ENCODE measurements at places on chromosomes 2 and 18. TPM values are rescaled to one million over a fixed set of nuclear protein-coding genes. Genes with fewer than 3 reads are reported as not detected.

DNA sequence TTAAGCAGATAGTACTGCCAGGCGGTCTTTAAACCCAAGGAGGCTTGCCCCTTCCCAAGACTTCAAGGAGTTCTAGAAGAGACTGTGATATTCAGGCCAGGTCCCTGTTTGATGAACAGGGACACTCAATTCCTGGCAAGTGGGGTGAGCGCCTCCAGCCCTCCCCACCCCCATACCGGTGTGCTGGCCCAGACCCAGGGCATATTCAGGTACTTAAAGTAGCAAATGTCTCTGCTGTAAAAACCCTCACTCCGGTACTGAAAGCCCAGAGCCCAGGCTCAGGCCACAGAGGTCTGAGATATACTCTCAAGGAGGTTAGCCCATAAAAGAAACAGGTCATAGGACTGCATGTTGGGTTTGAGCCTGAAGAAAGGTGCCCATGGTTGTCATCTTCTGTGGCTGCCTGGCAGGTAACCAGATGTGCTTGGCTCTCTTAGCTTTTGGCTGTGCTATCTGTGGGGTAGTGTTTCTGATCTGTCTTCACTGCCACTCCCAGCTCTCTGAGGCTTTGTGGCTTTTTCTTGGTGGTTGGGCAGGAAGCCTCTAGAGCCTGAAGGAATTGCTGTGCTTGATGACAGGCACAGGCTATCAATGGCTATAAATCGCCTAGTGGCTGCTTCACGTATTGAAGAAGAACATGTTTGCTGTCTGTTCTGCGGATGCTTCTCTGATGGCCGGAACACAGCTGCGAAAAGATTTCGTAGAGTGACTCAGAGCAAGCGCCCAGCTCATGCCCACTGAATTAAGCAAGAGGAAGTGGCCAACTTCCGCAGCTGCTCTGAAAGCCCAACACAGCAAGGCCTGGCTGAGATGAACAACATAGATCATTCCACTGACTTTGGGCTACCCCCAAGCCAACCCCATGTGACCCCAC is 63.3 kb upstream of the ALPP start:
- DNase-seq: no peak

DNA sequence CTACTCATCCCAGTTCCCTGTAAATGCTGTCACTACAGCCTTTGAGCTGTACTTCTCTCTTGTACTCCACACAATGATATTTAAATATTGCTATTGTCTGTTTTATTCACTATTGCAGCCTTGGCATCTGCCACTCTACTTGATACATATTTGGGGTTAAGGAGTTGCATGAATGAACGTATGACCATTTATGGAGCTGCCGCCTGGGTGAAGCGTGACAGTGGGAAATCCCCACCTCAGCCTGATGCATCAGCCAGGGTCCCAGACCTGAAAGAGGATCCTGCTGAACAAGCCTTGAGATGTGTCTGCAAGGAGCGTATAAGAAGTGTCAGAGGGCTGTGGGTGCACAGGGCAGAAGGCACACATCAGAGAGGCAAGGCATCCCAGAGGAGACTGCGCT is 39.1 kb downstream of the MRPL35 start:
- DNase-seq: no peak

CPLX4 gene
- total RNA-seq: not detected

POMC gene
- not detected for total RNA-seq

- DNase-seq: peak; percentile 73
These were observed 90.9 kb upstream of the SMAD7 start for GRCh38 chr18:49041435-49042245.

DNA sequence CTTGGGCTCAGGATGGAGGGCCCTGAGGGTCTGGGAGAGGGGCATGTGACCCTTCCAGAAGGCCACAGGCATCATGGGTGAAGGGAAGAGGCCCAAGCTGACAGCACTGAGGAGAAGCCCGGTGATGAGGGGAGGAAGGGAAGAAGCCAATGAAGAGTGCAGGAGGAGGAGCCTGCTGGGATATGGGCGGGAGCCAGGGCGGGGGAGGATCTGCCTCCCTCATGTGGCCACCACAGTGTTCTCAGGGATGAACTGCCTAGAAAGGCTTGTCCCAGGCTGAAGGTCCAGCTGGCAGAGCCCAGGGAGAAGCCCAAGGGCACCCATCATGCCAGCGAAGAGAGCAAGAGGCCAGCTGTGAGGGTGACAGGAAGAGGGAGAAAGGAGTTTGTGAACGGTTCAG is 24.6 kb upstream of the PLB1 start:
- no peak for DNase-seq

- no peak for DNase-seq
These were observed 58.9 kb upstream of the CTNNA2 start for GRCh38 chr2:79453918-79454317.

G6PC2 gene
- total RNA-seq: not detected
